ENCODE measurements at places on chromosomes 1 and 21. TPM values are rescaled to one million over a fixed set of nuclear protein-coding genes. Genes with fewer than 3 reads are reported as not detected.

Gene XKR8
- total RNA-seq, result 5.4 TPM

Gene PBX1
- total RNA-seq, result 62.4 TPM

Gene DCDC2B
- 0.12 TPM for total RNA-seq

Gene ATAD3C
- total RNA-seq, result not detected

Gene MARK1
- total RNA-seq, result 1.7 TPM

Gene NBPF4
- total RNA-seq, result not detected

Gene NUP210L
- under 0.01 TPM for total RNA-seq

Gene RHBDL2
- 0.25 TPM for total RNA-seq

Gene FCRL2
- not detected for total RNA-seq

Gene LAD1
- not detected for total RNA-seq

Gene BMP8B
- under 0.01 TPM for total RNA-seq

Gene SLC45A3
- total RNA-seq, result 2.0 TPM

Gene LAMB3
- 8.7 TPM for total RNA-seq

Gene CLCNKA
- not detected for total RNA-seq
